ENCODE measurements at places on chromosomes 3 and 15. TPM values are rescaled to one million over a fixed set of nuclear protein-coding genes. Genes with fewer than 3 reads are reported as not detected.

DNA sequence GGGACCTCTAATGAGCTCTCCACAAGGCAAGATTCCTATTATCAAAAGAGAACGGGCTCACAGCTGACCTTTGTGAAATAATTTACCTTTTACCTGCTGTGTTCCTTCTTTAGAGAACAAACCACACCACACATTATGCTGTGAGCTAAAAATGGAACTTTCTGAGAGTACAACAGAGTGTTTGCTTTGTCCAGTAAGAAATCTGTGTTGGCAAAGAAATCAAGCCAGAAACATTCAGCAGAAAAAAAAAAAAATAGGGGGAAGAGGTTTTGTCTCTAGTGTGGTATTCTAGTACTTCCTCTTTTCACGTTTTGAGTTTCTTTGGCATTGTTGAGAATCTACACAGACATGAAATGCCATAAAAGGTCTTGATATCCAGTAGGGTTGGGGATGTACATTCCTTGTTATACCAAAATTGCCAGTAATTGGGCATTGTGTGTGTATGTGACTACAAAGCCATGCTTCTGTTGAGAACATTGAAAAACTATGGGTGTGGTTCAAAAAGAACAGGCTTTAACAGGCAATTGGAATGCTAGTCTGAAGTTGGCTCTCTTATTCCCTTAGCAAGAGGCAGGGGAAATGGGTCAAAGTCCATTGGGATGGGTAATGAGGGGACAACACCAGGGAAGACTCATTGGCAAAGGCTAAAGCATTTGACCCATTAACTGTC, 273.5 kb downstream of the NEK10 start:
- DNase-seq, result no peak

DNA sequence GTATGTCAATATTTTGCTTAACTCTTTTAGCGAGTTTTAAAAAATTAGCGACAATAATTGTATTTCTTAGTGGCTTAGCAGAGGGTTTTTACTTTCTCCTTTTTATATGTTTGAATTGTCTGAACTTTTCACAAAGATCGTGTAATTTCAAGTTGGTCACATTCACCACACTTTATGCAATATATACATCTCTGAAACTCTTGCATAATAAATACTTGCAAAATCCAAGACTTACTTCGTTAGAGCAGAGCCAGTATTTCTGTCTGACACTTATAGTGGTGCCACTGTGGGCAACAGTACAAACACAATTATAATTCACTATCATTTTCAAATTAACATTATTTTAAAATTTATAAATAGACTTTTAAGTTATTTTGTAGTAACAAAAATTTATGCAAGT, 62.0 kb downstream of the SUCNR1 start:
- DNase-seq, result no peak

- DNase-seq, result no peak
These were observed 1.2 kb upstream of the PROK2 start for GRCh38 chr3:71786217-71786549.

DNA sequence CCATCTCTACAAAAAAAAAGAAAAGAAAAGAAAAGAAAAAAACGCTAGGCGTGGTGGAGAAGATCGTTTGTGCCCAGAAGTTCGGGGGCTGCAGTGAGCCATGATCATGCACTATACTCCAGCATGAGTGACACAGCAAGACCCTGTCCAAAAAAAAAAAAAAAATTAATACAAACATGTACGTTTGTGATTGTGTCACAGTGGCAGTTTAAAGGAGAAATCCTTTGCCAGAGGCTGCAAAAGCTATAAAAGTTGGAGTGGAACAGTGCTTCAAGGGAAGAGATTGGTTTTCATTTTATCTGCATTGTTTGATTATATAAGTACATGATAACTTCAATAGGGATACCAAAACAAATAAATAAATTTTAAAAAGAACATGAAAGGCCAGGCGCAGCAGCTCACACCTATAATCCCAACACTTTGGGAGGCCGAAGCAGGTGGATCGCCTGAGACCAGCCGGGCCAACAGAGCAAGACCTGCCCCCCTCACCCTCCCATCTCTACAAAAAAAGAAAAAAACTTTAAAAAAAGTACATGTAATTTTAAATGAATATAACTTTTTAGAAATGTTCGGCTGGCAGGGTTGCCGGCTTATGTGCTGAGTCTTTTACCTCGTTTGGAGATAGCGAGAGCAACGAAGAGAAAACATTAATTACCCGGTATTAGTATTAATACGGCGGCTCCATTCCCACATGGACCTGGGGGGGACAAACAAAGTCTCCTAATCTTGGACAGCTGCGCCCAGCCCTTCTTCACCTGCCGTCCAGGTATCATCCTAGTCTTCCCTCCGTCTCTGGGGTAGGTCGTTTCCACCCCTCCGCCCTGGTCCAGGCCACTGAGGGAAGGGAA, 573 bp upstream of the DIS3L start:
- no peak for DNase-seq

DNA sequence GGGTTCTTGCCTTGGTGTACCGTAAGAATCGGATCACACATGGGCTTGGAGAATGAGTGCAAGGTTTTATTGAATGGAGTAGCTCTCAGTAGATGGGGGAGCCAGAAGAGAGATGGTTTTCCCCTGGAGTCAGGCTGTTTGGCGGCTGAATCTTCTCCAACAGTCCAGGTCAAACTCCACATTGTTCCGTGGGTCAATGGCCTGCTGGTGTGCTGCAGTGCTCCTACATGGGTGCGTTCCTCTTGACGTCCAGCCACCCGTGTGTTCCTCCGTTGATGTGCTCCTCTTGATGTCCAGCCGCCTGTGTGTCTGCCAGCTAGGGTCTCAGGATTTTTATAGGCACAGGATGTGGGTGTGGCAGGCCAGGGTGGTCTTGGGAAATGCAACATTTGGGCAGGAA, 69.3 kb upstream of the AGBL1 start:
- no peak for DNase-seq

DNA sequence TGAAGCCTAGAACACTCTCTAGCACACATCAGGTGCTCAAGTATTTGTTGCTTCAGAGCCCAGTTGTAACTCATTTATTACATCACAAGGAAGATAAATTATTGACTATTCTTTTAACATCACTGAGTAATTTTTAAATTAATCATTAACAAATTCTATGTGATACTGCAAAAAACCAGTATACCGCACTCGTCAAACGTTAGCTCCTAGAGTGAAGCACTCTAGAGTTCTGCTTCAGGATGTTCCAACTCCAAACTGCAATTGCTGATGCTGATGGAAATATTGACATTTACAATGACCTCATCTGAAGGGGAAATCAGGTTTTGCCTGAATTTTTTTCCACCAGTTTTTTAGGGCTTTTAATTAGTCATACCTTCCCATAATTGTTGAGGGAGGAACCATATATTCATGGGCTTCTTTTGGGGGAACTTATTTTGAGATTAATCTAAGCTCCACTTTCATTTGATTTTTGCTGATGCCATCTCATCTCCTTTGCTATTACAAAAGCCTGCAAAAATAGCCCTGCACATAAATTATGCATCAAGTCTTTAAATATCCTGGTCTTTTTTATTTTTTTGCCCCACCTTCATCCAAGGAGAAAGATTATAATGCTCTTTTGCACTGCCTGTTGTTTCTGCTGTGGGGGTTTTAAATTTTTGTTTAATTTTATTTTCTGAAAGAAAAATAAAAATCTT, 123.0 kb upstream of the STAC start:
- no peak for DNase-seq

Gene CEMIP
- total RNA-seq, result 38.8 TPM

- no peak for DNase-seq
These were observed 32.7 kb downstream of the ZNF385D start for GRCh38 chr3:21718161-21718765.

DNA sequence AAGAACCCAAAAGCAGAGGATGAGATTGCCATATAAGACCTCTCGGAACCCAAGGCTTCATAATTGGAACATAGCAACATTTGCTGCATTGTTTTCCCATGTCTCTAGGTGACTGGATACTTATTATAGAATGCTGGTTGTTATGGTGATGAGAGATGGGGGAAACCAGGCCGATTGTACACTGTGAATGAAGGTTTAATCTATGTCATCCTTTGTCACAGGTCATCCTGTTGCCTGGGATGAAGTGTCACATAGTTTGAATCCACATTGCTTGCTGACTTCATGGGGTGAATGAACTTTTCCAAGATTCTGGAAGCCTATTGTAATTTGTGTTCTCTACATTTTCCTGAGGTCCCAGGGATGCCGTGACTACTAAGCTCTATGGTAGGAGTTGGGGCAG, 41.8 kb downstream of the CLEC3B start:
- no peak for DNase-seq

- peak; percentile 19 for DNase-seq
These were observed 34.2 kb upstream of the PRR23E start for GRCh38 chr3:127158614-127159229.

GRCh38 chr3:99708207-99708745, 69.9 kb downstream of the COL8A1 start:
- DNase-seq, result no peak

Gene YEATS2
- total RNA-seq, result 23.9 TPM

Gene STOML1
- 23.3 TPM for total RNA-seq

- DNase-seq, result no peak
These were observed 33.6 kb downstream of the TRIM42 start for GRCh38 chr3:140711390-140712035.

Gene EPHA6
- not detected for total RNA-seq

DNA sequence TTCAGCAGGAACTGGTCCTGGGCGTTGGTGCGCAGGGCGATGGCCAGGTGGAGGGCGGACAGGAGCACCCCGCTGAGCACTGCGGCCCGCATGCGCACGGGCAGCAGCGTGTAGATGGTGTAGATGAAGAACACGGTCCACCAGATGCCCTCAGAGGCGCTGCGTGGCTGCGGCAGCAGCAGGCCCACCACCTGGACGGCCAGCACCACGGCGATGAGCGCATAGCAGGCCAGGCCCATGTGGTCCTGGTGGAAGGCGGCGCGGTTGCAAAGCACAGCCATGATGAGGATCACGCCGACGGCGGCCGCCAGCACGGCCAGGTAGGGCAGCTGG, 1.5 kb downstream of the ADCY5 start:
- no peak for DNase-seq

Gene CCDC13
- 3.6 TPM for total RNA-seq

- no peak for DNase-seq
These were observed 410.3 kb upstream of the TPRG1 start for GRCh38 chr3:188761439-188761838.

Gene PLA2G4E
- not detected for total RNA-seq

DNA sequence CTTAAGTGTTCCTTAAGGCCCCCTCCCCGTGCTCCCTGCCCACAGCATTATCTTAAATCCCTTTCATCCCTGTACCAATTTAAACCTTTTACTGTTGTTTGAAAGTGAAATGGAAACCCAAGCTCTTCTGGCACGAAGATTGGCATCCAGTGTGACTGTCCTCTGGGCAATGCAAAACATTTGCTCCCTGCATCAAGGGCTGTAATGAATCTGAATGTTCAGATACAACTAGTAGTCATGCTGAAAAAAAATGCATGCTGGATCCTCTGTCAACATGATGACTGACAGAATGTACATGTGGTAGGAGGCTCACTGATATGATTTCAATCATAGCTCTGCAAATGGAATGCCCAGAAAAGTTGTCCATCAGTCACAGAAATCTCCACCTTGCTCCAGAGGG, 8.1 kb upstream of the CDIN1 start:
- DNase-seq, result no peak

Gene RTP3
- not detected for total RNA-seq

GRCh38 chr3:73604451-73604850, 20.3 kb downstream of the PDZRN3 start:
- DNase-seq, result no peak

Gene ROBO1
- 19.6 TPM for total RNA-seq

DNA sequence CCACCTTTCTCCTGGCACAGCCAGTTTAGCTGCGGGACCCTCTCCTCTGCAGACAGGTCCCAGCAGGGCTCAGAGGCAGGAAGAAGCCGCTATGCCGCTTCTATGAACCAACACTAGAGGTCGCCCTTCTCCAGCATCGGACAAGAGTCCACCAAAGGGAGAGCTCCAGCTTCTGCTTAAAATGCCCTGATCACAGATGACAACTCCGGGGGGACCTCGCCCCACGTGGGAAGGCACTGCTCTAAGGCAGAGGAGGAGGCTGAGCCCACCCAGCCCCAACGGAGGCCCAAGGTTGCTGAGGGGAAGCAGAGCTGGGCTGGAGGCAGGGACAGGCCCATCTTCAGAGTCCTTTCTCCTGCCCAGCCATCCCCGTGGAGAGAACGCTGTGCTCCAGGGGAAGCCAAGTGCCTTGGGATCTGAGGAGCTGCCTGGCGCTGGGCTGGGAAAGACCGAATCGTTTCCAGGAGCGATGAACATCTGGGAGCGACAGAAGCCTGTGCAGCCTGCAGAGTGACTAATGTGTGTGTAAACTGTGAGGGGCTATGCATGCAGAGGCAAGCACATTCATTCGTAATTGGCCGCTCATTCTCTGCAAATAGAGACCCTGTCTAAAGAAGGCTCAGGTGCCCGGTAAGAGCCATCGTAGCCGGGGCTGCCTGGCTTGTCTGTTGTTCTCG, 43.5 kb upstream of the BDH1 start:
- DNase-seq, result peak; percentile 59

Gene RCN2
- 34.4 TPM for total RNA-seq

GRCh38 chr3:175018946-175019727, 160.0 kb downstream of the NAALADL2 start:
- no peak for DNase-seq

GRCh38 chr3:130712718-130713423, 33.8 kb downstream of the PIK3R4 start:
- no peak for DNase-seq

- no peak for DNase-seq
These were observed 31.4 kb downstream of the COMMD2 start for GRCh38 chr3:149720918-149721317.

DNA sequence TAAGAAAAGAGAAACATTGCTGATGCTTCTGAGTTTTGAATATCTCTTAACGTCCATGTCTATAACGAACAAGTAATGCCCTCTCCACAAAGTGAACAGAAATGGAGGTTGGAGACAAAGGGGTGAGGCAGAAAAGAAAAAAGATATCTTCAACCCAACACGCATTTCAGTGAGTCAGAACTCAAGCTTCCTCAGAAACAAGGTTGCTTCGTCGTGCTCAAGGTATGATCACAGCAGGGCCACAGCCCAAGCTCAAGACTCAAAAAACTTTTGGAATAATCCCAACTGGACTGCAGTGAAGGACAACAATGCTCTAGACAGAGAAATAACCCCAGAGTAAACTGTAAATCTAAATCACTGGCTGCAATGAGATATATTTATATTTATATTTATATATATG, 18.9 kb downstream of the WNT5A start:
- no peak for DNase-seq

- DNase-seq, result no peak
These were observed 75.0 kb downstream of the PEX5L start for GRCh38 chr3:179961703-179962078.
